ENCODE measurements at places on chromosomes 5 and 9.

DNA sequence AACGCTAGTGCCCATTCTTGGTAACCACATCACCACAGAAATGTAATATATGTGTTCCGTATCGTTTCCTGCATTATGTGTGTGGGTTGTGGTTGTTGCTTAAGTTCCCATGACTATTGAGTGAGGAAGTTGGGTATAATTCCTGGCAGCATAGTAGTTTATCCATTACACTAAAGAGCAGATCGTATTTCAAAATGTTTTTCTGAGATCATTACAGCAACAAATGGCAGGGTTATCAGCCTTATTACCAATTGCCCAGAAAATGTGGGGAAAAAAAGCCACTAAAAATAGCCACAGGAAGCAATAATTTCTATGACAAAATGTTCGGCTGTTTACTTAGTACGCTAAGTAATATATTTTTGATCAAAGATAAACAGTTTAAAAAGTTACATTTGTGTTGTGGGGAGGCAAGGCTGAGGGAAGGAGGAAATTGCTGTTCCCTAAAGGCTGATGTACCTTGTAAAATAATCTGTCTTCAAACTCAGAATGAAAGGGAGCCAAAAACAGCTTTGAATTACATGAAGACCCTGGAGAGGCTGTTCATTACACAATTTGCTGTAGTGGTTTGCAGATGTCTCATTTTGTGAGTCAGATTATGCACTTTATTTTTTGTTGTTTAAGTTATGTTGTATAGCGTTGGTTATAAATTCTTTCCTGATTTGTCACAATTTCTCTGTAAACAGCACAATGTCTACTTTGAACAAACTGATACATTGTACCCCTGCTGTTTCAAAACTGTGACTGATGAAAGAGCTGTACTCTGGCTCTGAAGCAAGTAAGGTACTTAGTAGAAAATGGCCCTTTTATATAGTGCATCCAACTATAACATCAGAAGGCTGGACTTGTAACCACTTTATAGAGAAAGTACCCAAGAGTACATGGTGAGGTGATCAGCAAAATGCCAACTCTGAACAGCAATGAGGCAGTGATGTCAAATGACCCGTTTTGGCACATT is 1028.5 kb downstream of the NR2F1-AS1 start:
- DNase-seq = peak; percentile 71

DNA sequence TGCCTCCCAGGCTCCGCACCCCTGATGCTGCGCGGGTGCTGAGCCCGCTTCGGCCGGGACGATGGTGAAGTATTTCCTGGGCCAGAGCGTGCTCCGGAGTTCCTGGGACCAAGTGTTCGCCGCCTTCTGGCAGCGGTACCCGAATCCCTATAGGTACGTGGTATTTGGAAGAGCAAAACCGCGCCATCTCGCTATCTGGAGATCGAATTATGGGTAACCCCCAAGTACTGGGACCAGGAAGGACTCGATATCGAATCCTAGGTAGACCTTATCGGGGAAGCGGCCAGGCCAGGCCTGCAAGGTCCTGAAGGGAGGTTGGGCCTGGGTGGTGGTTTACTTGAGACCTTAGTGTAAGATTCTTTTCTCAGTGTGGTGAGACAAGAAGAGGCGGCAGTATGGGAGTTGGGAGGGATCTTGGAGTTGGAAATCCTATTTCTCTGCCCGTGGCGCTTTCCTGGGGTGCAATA is 359 bp downstream of the PRELID1 start:
- DNase-seq = no peak

- DNase-seq = no peak
Measured at GRCh38 chr5:159969966-159970365, 39.0 kb upstream of the TTC1 start.

GRCh38 chr5:59640411-59640810 is 253.1 kb downstream of the PDE4D start:
- no peak for DNase-seq

- DNase-seq = no peak
Measured at GRCh38 chr5:181189363-181189961, 15.5 kb downstream of the TRIM7 start.

- DNase-seq = no peak
Measured at GRCh38 chr5:2591777-2592453, 159.6 kb downstream of the IRX2 start.

DNA sequence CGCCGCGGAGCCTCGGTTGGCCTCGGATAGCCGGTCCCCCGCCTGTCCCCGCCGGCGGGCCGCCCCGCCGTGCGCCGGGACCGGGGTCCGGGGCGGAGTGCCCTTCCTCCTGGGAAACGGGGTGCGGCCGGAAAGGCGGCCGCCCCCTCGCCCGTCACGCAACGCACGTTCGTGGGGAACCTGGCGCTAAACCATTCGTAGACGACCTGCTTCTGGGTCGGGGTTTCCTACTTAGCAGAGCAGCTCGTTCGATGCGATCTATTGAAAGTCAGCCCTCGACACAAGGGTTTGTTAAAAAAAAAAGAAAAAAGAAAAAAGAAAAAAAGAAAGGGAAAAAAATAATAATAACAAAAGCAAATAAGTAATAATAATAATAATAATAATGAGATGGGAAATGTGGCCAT is 112.8 kb downstream of the GCNT1 start:
- DNase-seq = no peak

GRCh38 chr9:87875831-87876545 is 6.7 kb upstream of the SPATA31E1 start:
- DNase-seq = no peak
